ENCODE measurements at places on chromosomes 5 and 9.

- no peak for DNase-seq
Observed at GRCh38 chr9:70506159-70506558, 91.7 kb upstream of the KLF9 start.

GRCh38 chr5:113292462-113292861 lies 142.3 kb downstream of the TSSK1B start:
- DNase-seq: peak; percentile 32

DNA sequence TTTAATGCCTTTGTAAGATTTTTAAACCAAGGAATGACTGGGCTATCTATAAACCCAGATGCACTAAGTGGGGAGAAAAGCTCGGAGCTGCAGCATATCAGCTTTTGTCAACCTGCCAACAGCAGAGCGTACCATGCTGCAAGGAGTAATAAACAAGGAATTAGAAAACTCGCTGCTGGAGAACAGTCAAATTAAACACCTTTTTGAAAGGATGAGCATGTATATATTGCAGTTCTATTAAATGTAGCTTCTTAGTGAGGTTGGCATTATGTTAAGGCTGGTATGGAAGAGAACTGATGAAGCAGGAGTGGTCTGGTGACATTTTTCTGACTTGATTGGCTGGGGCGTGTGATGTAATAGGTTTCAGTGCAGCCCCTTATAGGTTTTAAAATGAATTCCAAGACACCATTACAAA lies 74.7 kb downstream of the PIK3R1 start:
- peak; percentile 54 for DNase-seq

DNA sequence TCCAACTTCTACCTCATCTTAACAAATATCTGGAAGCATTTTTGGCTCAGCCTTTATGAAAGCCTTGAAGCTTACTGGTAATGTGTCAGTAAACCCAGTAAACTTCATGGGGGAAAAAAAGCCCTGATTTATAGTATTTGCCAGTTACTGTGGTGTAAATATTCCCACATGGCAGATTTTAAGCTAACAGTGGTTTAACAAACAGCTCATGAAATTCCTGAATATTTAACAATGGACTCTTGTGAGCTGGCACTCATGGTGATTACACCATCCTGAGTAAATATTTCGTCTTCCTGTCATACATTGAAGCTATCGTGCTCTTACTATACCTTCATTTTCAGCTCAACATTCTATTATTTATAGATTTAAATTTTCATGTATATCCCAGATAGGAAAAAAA lies 57.0 kb upstream of the ACOT12 start:
- peak; percentile 16 for DNase-seq

DNA sequence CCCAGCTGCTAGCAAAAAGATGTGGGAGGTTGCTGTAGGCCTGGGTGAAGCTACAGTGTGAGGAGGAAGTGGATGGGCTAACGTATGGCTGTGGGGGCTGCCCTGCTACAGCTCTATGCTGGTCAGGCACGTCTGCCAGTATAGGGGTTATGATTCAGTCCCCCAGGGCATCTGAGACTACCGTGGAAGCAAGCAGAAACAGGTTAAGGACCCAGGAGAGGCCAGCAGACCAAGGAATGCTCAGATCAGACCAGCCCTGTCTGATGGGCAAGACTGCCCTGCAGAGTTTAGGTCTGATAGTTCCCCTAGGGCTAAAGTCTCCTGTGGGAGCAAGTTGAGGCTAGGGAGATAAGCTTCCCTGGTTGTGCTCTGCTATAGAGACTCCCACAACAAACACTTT lies 416.1 kb upstream of the CTNND2 start:
- no peak for DNase-seq

DNA sequence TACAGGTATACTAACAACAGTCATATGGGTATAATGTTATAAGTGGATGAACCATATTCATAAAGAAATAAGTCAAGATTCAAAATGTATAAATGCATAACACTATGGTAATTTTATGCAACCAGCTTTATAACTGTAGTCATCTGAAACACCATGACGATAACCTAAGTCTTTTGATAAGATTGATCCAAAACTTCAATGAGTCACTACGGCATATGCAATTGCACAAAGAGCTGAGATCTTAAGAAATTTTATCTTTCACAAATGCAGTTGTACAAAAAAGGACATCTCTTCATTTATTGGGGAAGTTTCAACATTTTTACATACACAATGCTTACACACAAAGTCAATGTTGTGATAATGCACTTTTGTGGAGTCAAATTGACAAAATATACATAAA lies 20.3 kb downstream of the FAM81B start:
- DNase-seq: no peak

- peak; percentile 47 for DNase-seq
Observed at GRCh38 chr9:121852651-121853616, 201.5 kb downstream of the DAB2IP start.

GRCh38 chr5:14238272-14238671 lies 95.1 kb downstream of the TRIO start:
- DNase-seq: no peak

DNA sequence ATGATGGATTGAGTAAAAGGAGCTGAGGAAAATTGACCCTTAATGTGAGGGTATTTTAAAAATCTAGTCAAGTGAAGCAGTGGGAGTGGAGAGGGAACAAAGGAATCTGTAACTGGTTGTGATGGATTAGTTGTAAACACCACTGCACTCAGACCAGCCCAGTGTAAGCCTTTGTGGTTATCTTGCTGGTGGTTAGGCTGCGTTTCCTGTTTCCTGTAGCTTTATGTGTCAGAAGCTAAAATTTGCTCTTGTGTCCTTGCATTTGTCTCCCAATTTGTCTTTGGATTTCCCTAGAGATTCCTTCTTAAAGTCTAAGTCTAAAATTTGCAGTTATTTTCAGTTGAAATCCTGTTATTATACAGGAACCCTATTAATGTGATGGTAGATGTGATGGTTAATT lies 6.3 kb downstream of the IFNA21 start:
- no peak for DNase-seq

GRCh38 chr5:61228691-61229280 lies 66.5 kb upstream of the SMIM15 start:
- peak; percentile 52 for DNase-seq

DNA sequence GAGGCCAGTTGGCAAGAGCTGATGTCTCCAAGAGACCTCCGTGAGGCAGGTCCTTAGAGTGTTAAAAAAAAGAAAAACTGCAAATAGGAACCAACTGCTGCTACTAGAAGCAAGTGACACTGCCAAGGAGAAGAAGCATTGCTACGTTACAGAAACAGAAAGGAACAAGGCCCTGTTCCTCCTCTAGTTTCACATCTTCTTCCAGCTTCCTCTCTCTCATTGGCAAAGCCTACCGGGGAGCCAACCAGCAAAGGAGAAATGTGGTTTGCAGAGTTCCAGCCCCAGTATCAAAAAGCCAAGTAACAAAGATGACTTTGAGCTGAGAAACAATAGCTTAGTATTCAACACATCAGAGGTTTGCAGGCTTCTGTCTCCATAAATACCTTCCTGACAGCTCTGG lies 145.9 kb downstream of the PRELID2 start:
- DNase-seq: no peak

DNA sequence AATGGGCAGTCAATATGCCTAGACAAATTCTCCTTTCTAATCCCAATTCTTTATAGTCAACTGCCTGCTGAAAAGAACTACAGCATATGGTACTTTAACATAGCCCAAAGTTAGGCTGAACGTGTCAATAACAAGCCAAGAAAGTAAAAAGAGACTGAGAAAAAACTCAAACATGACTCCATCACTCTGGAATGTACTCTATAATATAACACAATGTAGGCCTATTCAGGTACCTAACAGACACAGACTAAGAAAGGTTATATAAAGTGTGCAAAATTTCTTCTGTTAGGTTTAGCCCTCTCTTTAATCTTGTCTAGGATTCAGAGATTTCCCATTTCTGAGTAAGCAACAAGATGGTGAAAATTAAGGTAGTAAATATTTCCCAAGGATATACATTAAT lies 209.7 kb upstream of the PRR16 start:
- DNase-seq: no peak

DNA sequence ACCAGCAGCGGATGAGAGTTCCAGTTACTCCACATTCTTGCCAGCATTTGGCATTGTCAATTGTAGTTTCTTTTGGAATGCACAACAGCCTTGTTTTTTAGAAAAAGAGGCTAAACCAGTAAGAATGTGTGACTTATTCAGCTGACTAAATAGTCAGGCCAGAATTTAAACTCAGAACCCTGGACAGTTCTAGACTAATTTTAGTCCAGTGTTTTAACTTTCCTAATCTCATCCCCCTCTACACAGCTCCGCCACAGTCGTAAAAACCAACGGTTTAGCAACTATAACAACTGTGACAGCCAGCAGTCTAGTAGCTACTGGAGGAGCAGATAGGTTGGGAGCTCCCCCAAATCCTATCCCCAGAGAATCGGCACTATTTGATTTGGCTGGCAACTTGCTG lies 103.7 kb downstream of the FOXD1 start:
- no peak for DNase-seq

DNA sequence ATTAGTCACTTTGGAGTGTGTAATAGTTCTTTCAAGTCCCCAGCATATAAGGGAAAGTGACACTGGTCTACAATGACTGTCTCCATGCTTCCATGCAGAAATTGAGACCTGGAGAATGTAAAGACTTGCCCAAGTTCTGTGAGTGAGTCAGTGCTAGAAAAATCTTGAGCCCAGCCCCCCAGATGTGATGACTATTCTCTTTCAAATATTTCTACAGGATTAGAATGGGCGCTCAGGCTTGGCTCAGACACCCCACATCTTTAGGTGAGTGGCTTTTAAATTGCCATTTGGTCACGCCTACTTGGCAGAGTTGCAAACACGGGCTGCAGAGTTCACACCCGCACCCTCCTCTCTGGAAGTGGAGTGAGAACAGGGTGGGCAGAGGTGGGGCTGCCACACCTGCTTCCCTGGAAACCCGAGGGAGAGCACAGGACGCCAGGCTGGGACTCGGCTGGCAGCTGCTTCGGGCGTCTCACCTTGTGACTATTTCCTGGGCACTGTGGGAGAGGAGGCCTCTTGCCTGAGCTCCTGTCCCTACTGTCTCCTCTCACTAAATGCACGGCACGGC lies 37.6 kb downstream of the ROPN1L start:
- DNase-seq: peak; percentile 82

- no peak for DNase-seq
Observed at GRCh38 chr5:154209591-154210081, 19.1 kb downstream of the GALNT10 start.

- DNase-seq: no peak
Observed at GRCh38 chr5:902129-902916, 9.6 kb downstream of the TRIP13 start.

GRCh38 chr5:123813264-123813663 lies 301.3 kb downstream of the CSNK1G3 start:
- no peak for DNase-seq

GRCh38 chr5:156375895-156376495 lies 49.0 kb downstream of the SGCD start:
- no peak for DNase-seq

- no peak for DNase-seq
Observed at GRCh38 chr9:108262836-108263235, 593.0 kb downstream of the ACTL7B start.

- no peak for DNase-seq
Observed at GRCh38 chr5:53063791-53064190, 45.8 kb downstream of the MOCS2 start.

DNA sequence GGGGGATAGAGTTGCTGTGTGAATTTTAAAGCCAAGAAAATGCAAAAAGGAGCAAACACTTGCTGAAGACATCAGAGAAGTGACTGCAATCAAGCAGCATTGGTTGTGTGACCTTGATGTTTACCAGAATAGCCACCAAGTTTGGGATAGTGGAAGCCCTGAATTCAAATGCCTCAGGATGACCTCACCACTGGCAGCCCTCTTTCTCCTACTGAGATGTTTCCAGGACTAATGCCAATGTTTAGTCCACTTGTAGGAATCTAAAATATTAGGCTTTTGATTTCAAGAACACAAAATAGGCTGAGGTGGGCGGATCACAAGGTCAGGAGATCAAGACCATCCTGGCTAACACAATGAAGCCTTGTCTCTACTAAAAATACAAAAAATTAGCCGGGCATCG lies 112.2 kb upstream of the NUDT12 start:
- DNase-seq: peak; percentile 17

DNA sequence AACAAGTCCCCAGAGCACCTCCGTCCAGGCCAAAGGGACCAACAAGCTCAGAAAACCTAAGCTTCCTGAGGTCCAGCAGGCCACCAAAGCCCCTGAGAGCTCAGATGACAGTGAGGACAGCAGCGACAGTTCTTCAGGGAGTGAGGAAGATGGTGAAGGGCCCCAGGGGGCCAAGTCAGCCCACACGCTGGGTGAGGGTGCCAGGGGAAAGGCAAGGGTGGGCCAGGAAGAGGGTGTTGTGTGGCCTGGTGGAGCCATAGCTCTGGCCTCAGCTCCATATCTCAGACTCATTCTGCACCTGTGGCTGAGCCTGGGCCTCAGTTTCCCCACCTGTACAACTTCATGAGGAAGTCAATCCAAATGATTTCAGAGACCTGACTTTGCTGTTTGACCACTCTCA lies 20.7 kb downstream of the CD74 start:
- no peak for DNase-seq

- no peak for DNase-seq
Observed at GRCh38 chr5:51810592-51810991, 427.3 kb downstream of the ISL1 start.

DNA sequence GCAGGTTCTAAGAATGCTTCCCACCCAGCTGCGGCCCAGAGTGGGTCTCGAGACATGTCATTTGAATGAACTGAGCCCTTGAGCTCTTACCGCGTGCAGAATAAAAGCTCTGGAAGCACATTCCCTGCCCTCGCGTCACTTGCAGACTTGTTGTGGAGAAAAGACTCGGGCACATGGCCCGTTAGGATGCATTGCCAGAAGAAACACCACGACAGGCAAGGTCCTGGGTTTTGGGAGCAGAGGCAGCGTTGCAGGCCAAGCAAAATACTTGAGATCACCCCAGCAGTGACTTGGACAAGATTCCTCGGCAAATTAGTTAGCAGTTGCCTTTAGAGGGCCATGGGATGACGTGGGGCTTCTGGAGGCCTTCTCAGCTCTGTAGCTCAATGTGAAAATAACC lies 170.8 kb upstream of the MSX2 start:
- DNase-seq: no peak

- DNase-seq: peak; percentile 63
Observed at GRCh38 chr9:70044490-70045307, 1.1 kb downstream of the MAMDC2 start.

DNA sequence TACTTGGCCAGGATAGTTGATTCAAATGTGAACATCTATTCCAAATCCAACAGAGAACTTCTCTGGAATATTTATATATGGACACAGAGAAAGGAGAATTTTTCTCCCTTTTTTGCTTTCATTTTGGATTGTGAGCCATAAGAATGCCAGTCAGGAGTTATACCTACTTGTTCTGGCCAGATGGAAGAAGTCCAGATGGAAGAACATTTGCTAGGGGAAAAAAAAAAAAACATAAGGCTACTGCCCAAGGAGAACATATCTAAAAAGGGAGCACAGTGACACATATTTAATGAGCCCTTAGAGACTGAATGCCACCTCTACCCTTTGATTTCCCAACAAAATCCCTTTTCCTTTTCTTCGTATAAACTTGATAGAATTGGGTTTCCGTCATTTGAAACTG lies 61.7 kb upstream of the PPP2R2B start:
- no peak for DNase-seq

GRCh38 chr5:10556289-10556807 lies 7.5 kb upstream of the ANKRD33B start:
- peak; percentile 78 for DNase-seq

GRCh38 chr5:80928073-80928472 lies 32.1 kb upstream of the RASGRF2 start:
- DNase-seq: no peak

GRCh38 chr5:181134259-181134658 lies 3.3 kb upstream of the OR2V1 start:
- DNase-seq: no peak

GRCh38 chr9:103713631-103714030 lies 380.5 kb upstream of the SMC2 start:
- no peak for DNase-seq
